Iris pigment epithelial cell (primary cell): ENCODE measurements at places on chromosomes 12 and 14.

DNA sequence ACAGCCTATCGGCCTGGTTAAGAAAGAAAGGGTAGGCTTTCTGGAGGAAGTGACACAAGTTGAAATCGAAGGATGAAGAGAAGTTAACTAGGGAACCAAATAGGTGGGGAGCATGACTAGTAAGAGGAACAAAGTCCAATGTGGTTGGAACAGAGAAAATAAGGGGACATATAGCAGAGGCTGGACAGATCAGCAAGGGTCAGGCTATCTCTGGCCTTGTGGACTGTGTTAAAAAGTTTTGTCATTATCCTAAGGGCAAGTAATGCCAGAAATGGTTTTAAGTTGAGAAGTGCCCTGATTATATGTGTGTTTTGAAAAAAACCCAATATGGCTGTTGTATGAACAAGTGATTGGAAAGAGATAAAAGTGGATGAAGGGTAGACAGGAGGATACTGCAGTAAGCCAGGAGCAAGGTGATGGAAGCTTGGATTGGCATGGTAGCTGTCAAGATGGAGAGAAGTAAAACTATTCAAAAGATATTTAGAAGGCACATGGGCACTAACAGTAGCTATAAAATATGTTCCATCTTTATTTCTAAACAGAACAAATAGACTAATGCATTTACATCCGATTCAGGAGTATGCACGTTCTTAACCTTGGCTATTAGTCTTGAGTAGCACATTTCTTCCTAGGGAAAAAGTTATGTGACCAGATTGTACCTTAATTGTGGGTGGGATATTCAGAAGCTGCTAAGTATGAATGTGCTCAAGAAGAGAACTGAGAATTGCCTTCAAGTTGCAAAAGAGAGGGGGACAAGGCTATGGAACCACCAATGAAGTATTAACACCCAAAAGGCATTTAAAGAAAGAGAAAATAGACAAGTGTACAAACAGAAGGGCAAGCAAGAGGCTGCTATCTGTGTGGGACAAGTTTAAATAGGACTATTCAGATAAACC is 46.8 kb upstream of the OR5AU1 start:
- DNase-seq, result no peak

DNA sequence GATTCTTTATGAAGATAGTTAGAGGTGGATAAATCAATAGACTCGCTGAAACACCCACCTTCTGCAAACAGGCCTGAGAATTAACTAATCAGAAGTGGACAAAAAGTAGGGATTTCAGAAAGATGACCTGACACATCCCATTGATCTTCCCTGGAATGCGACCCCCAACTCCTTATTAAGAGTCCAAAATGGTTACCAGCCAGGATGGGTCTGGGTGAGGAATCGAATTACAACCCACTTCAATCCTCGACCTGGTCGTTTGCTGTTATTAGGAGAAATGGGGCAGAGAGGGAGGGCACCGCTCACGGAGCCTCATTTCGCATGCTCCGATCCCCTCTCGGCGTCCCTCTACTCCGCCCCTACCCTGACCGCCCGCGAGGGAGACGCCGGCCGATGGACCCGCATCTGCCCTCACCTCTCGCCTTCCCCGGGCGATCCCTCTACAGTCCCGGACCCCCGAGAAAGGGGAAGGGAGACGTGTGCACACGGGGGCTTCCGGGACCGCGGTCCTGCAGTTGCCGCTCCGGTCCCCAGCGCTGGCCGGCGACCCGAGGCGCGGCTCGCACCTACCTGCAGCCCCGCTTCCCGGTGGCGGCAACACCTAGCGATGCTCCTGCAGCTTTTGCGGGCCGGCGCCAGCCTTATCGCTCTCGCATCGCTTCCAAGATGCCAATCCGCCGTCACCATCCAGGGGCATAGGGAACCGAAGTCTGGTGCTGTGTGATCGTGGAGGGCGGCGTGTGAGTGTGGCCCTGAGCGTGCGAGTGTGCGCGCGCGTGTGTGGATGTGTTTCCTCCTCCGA is 69.3 kb upstream of the USP15 start:
- no peak for DNase-seq

GRCh38 chr12:85507456-85507855 is 227.4 kb downstream of the ALX1 start:
- DNase-seq, result no peak

DNA sequence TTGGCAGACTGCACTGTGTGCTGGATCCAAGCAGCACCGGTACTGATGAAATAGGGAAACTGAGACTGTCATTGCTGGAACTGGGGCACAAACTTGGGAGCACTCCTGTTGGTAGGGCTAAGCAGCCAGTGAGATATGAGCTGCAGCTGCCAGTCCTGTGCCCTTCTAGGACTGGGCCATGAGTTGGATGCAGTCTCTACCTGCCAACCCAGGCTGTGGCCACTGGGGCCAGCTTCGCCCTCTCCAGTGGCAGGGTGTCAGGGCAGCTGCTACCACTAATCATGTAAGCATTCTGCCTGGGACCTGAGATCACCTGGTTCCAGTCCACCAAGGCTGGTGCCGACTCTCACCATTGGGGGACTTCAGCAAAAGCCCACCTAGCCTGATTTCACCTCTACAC is 121.1 kb downstream of the PAWR start:
- no peak for DNase-seq

DNA sequence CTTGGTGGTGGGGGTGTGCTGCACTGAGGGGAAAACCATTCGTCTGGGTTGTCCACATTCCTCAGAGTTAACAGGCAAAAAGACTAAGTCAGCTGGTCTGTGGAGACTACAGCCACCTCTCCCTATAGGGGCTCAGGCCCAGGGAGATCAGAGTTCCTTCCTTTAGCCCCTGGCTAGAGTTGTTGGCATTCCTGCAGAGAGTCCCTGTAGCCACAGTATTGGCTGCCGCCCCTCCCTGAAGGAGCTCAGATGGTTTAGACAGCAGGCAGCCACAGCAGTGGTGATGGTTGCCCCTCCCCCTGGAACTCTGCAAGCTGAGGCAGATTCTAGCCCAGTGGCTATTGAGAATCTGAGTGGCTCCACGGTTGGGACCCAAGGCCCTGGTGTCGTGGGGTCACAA is 1072.5 kb upstream of the ATXN7L3B start:
- no peak for DNase-seq

GRCh38 chr14:61227884-61228591 is 53.1 kb downstream of the TMEM30B start:
- DNase-seq, result no peak

GRCh38 chr12:13220838-13221237 is 24.3 kb downstream of the EMP1 start:
- DNase-seq, result peak; percentile 57

DNA sequence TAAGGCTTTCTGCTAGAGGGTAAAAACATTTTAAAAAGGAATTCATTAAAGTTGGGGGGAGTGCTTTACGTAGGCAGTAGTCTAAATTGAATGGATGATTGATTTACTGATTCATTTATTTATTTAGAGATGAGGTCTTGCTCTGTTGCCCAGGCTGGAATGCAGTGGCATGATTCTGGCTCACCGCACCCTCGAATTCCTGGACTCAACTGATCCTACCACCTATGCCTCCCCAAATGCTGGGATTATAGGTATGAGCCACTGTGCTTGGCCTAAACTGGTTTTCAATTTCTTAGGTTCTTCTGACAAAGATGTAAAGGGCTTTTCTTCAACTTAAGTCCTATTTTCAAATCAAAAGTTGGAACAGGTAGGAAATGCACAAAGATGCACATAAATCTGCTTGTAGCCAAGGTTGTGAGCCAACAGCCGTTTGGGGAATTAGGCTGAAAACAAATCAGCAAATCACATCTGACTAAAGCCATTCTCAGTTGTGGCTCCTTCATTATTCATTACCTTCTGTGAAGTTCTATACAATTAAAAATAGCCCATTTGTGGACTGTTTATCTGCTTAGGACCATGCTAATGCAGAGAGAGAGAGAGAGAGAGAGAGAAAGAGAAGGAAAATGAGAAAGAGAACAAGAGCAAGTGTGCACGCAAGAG is 218.0 kb downstream of the PPM1H start:
- DNase-seq, result no peak

DNA sequence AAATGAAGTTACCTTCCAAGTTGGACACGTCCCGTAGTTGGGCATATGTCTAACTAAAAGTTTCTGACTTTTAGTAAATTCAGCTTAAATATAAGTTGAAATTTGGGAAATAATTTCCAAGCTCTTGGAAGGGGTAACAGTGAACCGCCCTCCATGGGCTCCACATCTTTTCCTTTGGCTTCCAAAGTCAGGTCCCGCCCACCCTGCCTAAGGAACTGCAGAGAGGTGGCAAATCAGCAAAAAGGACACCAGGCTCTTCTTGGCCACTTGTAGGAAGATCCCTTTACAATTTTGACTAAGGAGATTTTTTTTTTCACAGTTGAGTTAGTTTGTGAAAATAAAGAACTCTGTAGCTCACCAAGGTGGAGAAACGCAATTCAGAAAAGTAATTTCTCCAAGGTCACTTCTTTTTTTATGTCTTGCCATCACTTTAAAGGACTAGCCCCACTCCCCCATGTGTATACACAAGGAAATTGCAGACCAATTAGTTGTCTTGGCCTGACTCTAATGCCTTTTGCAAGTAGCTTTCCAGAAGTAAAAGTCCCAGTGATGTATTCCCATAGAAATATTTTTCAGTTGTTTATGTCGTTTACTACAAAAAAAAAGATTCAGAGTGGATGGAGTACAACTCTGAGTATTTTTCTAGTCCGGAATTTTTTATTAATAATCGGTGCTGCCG is 181.2 kb downstream of the PELI2 start:
- peak; percentile 28 for DNase-seq

DNA sequence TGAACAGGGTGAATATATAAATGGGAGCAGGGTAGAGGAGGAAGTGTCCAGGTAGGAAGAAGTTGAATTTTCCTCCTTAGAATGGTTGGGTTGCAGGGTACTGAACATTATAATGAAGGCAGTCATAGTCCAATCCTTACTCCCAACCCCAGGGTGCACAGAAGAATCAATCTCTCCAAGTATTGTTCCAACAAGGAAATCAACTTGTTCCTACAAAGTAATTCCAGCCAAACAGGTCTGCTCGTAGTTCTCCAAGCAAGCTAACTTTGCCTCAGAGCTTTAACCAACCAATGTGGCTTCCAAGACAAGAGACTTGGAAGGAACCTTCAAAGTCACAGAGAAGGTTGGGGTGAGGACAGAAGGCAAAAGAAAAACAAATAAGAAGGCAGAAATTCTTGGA is 527.2 kb downstream of the MED13L start:
- no peak for DNase-seq

DNA sequence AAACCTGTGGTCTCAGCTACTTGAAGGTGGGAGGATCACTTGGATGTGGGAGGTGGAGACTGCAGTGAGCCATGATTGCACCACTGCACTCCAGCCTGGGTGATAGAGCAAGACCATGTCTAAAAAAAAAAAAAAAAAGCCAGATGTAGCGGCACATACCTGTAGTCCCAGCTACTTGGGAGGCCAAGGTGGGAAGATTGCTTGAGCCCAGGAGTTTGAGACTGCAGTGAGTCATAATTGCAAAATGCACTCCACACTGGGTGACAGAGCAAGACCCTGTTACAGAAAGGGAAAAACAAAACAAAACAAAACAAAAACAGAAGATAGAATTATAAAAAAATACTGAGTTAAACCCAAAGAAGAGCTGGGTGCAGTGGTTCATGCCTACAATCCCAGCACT is 29.1 kb upstream of the APOF start:
- DNase-seq, result no peak

GRCh38 chr14:26987744-26988363 is 390.0 kb upstream of the NOVA1 start:
- DNase-seq, result no peak

DNA sequence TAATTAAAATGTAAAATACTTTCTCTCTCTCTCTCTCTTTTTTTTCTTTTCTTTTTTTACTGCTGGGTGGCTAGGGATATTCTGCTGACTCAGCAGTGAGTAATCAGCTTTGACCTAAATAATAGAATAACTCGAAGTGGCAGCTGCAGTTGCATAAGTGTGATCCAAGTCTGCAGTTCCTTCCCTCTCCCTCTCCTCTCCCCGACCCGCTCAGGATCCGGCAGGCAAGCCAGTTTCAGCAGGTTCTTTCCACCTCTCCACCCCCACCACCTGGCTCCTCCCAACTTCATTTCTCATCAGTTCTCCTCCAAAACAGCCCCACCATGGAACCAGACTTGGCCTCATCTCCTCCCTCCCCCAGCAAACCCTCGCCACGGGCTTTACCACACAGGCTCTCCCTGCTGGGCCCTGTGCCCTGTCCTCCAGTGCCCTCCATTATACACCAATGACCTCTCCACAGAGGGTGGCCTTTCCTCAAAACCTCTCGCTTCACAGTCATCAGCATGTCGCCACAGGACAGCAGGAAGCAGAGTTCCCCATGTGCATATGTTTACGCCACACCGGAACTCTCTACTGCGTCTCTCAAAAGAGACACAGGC is 22.4 kb downstream of the SLC7A8 start:
- peak; percentile 92 for DNase-seq

- DNase-seq, result no peak
Observed at GRCh38 chr14:104396682-104397470, 182.7 kb upstream of the C14orf180 start.

- no peak for DNase-seq
Observed at GRCh38 chr12:26732005-26732908, 100.7 kb downstream of the ITPR2 start.

GRCh38 chr12:130540376-130540775 is 175.7 kb downstream of the RIMBP2 start:
- DNase-seq, result no peak

DNA sequence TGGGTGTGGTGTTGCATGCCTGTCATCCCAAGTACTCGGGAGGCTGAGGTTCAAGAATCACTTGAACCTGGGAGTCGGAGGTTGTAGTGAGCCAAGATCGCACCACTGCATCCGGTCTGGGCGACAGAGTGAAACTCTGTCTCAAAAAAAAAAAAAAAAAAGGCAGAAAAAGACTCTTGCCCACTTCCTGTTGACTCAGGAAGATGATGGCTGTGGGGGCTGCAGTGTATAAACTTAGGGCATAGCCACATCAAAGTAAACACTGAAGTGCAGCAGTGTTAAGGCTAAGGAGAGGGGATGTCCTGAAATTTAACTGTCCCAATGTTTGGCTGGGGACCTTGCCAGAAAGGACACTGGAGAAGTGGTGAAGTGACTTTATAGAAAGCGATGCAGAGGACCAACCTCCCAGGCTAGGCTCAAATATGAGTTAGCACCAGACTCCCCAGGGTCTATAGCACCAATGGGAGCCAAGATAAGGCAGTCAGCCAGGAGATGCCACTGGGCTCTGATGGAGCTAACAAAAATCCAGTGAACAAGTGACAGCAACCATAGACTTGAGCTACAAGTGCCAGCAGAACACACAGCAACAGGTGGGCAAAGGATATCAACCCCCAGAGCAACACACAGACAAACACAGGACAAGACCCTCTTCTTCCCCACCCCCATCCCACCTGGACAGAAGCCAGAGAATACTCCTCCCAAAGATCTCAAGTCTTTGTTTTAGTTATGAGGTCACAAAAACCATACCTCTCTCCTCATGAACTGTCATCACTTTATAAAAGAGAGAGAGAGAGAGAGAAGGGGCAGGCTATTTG is 28.0 kb downstream of the NELL2 start:
- no peak for DNase-seq

GRCh38 chr12:95014554-95014953 is 11.1 kb upstream of the NDUFA12 start:
- DNase-seq, result no peak
